Osteoblast (primary cell): ENCODE measurements at places on chromosomes 12 and 14.
A peak's percentile ranks its signal among the peaks of the same experiment; 100 is the strongest.

- DNase-seq = no peak
- no peak overlapping the region for H3K27ac ChIP-seq
- H3K36me3 ChIP-seq = no peaks in the 10 kb centered on the region
- no peak overlapping the region for H3K4me3 ChIP-seq
- H3K27me3 ChIP-seq = no peaks in the 10 kb centered on the region
- H3K4me1 ChIP-seq = no peaks in the 10 kb centered on the region
Measured at GRCh38 chr12:126397071-126397581, 1331.9 kb downstream of the AACS start.

DNA sequence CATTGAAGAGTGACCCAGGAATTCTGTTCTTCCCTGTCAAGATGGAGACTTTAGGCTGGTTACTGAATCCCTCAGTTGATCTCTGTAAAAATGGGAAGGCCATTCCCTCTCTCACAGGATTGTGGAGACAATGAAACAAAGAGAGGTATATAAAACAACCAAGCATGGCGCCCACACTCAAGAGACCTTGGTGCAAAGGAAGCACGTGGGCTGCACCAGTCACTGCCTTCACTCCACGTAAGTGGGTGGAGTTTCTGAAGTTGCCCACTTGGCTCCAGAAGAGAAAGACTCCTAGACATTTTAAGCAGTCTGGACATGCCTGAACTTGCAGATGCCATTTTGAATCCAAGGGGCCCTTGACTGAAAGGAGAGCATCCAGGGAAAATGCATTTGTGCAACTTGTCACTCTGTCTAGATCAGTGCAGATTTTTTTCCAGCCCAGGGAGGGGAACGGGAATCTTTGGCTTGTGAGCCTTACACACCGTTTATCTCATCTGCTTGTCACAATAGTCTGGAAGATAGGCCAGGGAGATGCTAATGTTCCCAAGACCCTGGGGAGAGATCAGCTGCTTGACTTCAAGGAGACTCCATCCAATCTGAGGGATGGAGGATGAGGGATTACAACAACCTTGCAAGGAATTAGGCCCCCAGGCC lies 96.9 kb upstream of the TBX3 start:
- H3K4me1 ChIP-seq = no peaks in the 10 kb centered on the region
- H3K36me3 ChIP-seq = no peaks in the 10 kb centered on the region
- H3K27ac ChIP-seq = no peak overlapping the region
- H3K27me3 ChIP-seq = peaks cover 2% of the 10 kb centered on the region
- DNase-seq = no peak

- H3K4me3 ChIP-seq = no peak overlapping the region
- peaks cover 33% of the 10 kb centered on the region for H3K4me1 ChIP-seq
- H3K36me3 ChIP-seq = no peaks in the 10 kb centered on the region
Measured at GRCh38 chr14:89308232-89308959, 108.6 kb downstream of the FOXN3 start.

- H3K36me3 ChIP-seq = no peaks in the 10 kb centered on the region
- H3K27me3 ChIP-seq = peaks cover 1% of the 10 kb centered on the region
- no peaks in the 10 kb centered on the region for H3K4me1 ChIP-seq
- no peak overlapping the region for H3K4me3 ChIP-seq
- peak; percentile 94 for DNase-seq
Measured at GRCh38 chr14:99378782-99379214, 101.9 kb downstream of the SETD3 start.

- peaks cover 11% of the 10 kb centered on the region for H3K4me1 ChIP-seq
- peaks cover 39% of the 10 kb centered on the region for H3K36me3 ChIP-seq
- no peak overlapping the region for H3K4me3 ChIP-seq
Measured at GRCh38 chr12:132078190-132078589, 65.9 kb downstream of the DDX51 start.

GRCh38 chr12:100384559-100384935 lies 27.7 kb downstream of the SLC17A8 start:
- no peak overlapping the region for H3K4me3 ChIP-seq
- no peak for DNase-seq
- H3K4me1 ChIP-seq = no peaks in the 10 kb centered on the region
- H3K27me3 ChIP-seq = no peaks in the 10 kb centered on the region

DNA sequence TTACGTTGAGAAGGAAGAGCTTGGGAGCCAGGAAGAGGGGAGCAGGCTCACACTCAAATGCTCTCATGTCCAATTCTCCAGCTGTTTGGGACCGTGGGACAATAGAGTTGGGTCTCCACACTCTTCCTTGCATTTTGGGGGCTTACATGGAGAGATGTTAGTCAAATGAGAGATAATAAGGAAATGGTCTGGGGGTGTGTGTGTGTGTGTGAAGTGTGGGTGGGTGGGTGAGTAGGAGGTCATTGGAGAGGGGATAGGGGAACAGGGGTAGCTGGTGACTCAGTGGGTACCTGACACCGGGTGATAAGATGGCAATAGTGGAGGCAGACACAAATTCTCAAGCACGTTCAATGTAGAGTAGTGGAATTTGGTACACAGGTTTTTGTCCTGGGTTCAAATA lies 68.0 kb downstream of the B4GALNT3 start:
- peak; percentile 18 for DNase-seq
- peaks cover 9% of the 10 kb centered on the region for H3K4me1 ChIP-seq
- no peaks in the 10 kb centered on the region for H3K36me3 ChIP-seq
- H3K27me3 ChIP-seq = peaks cover 3% of the 10 kb centered on the region

DNA sequence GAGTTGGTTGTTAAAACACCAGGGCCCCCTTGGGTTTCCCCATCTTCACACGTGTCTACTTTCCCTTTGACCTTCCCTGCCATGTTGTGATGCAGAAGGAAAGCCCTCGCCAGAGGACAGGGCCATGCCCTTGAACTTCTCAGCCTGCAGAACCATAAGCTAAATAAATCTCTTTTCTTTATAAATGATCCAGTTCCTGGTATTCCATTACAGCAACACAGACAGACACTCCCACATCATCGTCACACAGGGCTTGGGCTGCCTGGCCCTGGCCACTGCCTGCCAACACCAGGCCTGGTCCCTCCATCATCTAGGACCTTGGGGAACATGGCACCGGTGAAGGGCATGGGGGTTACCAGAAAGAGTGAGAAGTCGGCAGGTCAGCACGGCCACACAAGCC lies 84.8 kb downstream of the DPF3 start:
- H3K27me3 ChIP-seq = no peaks in the 10 kb centered on the region
- DNase-seq = peak; percentile 30
- no peaks in the 10 kb centered on the region for H3K4me1 ChIP-seq
- H3K36me3 ChIP-seq = no peaks in the 10 kb centered on the region
- no peak overlapping the region for H3K4me3 ChIP-seq

GRCh38 chr14:54116972-54117371 lies 160.3 kb upstream of the BMP4 start:
- peak; percentile 38 for DNase-seq
- H3K4me3 ChIP-seq = no peak overlapping the region
- no peak overlapping the region for H3K27ac ChIP-seq
- H3K36me3 ChIP-seq = no peaks in the 10 kb centered on the region

- DNase-seq = peak; percentile 97
- H3K27ac ChIP-seq = no peak within 1 kb of the TSS
- peak within 1 kb of the TSS; percentile 70 for H3K4me3 ChIP-seq
- peaks cover 6% of the 10 kb centered on the region for H3K27me3 ChIP-seq
- H3K36me3 ChIP-seq = no peaks in the 10 kb centered on the region
Measured at GRCh38 chr12:131827961-131828534, at the start of gene MMP17. Gene MMP17, plus strand, starts transcription at chr12:131828393. Its CDS starts 102 bp downstream, at chr12:131828495.

GRCh38 chr12:100359822-100360221 lies 2.9 kb downstream of the SLC17A8 start:
- no peaks in the 10 kb centered on the region for H3K4me1 ChIP-seq
- H3K27me3 ChIP-seq = peaks cover 15% of the 10 kb centered on the region
- H3K4me3 ChIP-seq = no peak overlapping the region
- no peaks in the 10 kb centered on the region for H3K36me3 ChIP-seq
- no peak overlapping the region for H3K27ac ChIP-seq

GRCh38 chr14:99809360-99809759 lies 16.1 kb downstream of the EML1 start:
- H3K36me3 ChIP-seq = no peaks in the 10 kb centered on the region
- H3K4me1 ChIP-seq = peaks cover 28% of the 10 kb centered on the region
- H3K27ac ChIP-seq = peak overlapping the region; percentile 42
- H3K4me3 ChIP-seq = no peak overlapping the region
- peak; percentile 95 for DNase-seq

- no peak for DNase-seq
- H3K4me1 ChIP-seq = no peaks in the 10 kb centered on the region
- no peaks in the 10 kb centered on the region for H3K36me3 ChIP-seq
- no peak overlapping the region for H3K27ac ChIP-seq
Measured at GRCh38 chr14:20782280-20782890, 1.3 kb downstream of the RNASE6 start.

- H3K4me1 ChIP-seq = no peaks in the 10 kb centered on the region
- no peaks in the 10 kb centered on the region for H3K36me3 ChIP-seq
- H3K27ac ChIP-seq = no peak overlapping the region
- H3K4me3 ChIP-seq = no peak overlapping the region
- H3K27me3 ChIP-seq = no peaks in the 10 kb centered on the region
Measured at GRCh38 chr12:119247007-119247719, 68.4 kb downstream of the HSPB8 start.

DNA sequence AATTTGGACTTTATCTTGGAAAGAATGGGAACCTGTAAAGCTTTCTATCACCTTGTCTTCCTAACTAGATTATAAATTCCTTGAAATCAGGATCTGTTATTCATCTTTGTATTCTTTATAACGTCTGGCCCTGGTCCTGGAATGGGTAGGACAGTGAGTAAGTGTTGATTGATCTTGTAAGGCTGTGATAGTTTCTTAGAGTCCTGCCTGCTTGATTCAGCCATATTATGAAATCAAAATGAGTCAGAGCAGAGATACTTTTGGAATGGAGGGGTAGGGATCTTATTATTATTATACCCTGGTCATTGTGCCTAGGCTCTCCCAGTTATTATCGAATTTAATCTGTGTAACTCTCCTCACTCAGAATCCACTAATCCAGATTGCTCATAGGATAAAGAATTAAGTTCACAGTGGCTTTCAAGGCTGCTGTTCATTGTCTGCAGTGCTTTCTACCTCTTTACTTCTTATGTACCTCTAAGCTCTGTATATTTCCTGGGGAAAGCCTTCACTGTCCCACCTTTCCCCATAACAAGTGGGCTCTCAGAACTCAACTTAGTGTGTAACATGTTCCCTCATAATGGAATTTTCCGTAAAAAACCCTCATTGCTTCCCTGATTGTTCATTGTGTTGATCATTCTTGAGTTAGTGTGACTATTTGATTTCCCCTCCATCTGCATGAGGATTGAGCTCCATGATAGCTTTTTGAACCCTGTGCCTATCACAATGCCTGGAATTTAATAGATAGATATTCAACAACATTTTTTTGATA lies 93.3 kb downstream of the DAAM1 start:
- no peaks in the 10 kb centered on the region for H3K36me3 ChIP-seq
- H3K4me3 ChIP-seq = no peak overlapping the region
- H3K27ac ChIP-seq = peak overlapping the region; percentile 72
- DNase-seq = peak; percentile 67
- H3K4me1 ChIP-seq = peaks cover 44% of the 10 kb centered on the region

GRCh38 chr14:100109594-100109955 lies 44.4 kb downstream of the EVL start:
- no peak overlapping the region for H3K27ac ChIP-seq
- peak; percentile 69 for DNase-seq
- H3K4me1 ChIP-seq = peaks cover 35% of the 10 kb centered on the region
- no peaks in the 10 kb centered on the region for H3K36me3 ChIP-seq

GRCh38 chr12:88693837-88694445 lies 113.7 kb upstream of the KITLG start:
- no peaks in the 10 kb centered on the region for H3K4me1 ChIP-seq
- no peak overlapping the region for H3K27ac ChIP-seq
- no peaks in the 10 kb centered on the region for H3K36me3 ChIP-seq
- H3K4me3 ChIP-seq = no peak overlapping the region
- no peak for DNase-seq

DNA sequence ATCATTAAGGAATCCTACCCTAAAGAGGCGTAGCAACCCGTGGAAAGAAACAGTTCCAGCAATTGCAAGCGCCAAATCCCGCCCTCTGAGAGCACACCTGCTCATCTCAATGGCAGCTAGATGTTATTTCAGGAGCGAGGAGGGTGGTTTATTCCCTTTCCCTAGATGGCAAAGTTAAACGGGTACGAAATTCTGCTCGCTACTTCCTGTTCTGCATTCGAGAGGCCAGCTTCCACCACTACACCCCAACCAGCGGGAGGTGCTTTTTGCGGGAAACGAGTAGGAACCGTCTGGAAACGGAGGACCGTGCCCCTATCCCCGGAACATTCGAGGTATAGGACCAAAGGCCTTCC lies 536 bp downstream of the VPS29 start:
- DNase-seq = no peak
- H3K4me3 ChIP-seq = peak overlapping the region; percentile 81
- H3K4me1 ChIP-seq = peaks cover 30% of the 10 kb centered on the region
- no peaks in the 10 kb centered on the region for H3K27me3 ChIP-seq
- H3K36me3 ChIP-seq = peaks cover 15% of the 10 kb centered on the region
- H3K27ac ChIP-seq = peak overlapping the region; percentile 78

DNA sequence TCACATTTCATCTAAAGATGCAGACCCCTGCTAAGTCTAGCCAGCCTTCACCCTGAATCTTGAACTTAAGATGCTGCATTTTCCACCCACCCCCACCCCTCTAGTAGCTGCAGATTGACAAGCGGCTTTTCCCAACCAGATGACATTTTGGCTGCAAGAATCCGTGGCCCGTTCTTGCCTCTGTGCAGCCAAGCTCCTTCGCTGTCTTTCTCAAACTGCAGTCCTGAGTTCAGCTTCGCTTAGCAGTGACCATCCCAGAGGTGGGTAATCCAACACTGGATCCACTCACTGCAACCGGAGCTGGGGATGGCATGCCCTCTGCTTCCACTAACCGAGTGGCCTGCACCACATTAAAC lies 765 bp upstream of the NFYB start:
- peak; percentile 51 for DNase-seq
- no peaks in the 10 kb centered on the region for H3K27me3 ChIP-seq
- peaks cover 35% of the 10 kb centered on the region for H3K4me1 ChIP-seq
- peaks cover under 1% of the 10 kb centered on the region for H3K36me3 ChIP-seq
